ENCODE measurements at places on chromosomes 2 and 18. TPM values are rescaled to one million over a fixed set of nuclear protein-coding genes. Genes with fewer than 3 reads are reported as not detected.

Gene SCN9A
- 0.06 TPM for total RNA-seq

Gene LDLRAD4
- 80.8 TPM for total RNA-seq

Gene C2orf74
- total RNA-seq: 18.4 TPM

Gene DOK1
- 34.3 TPM for total RNA-seq

Gene NEU4
- 0.26 TPM for total RNA-seq

Gene NHEJ1
- total RNA-seq: 18.2 TPM

Gene CRYGD
- not detected for total RNA-seq

Gene CDH7
- not detected for total RNA-seq

GRCh38 chr18:62280058-62280457 lies 45.1 kb upstream of the TNFRSF11A start:
- H3K4me1 ChIP-seq: no peaks in the 10 kb centered on the region
- no peaks in the 10 kb centered on the region for H3K27me3 ChIP-seq
- no peak for DNase-seq
- no peak overlapping the region for H3K27ac ChIP-seq

DNA sequence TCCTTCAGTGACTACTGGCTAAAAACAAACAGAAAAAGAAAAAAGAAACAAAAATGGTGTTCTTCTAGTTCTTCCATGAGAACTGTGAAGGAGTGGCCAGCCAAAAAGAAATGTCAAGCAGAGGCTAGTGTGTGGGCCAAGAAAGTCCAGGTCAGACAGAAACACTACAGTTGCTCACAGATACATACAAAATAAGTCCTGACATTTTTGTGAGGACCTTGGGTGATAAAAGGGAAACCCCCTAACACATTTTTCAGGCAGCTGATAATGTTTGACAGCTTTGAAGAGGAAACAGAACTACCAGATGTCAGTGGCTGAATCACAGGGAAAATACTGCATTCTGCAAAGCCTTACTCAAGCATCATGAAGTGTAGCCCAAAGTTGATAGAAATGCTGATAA lies 28.1 kb downstream of the ARHGAP25 start:
- H3K27me3 ChIP-seq: no peaks in the 10 kb centered on the region
- H3K36me3 ChIP-seq: no peaks in the 10 kb centered on the region
- peak overlapping the region; percentile 95 for H3K27ac ChIP-seq
- no peak overlapping the region for H3K4me3 ChIP-seq
- no peak for DNase-seq

- H3K4me3 ChIP-seq: no peak overlapping the region
- H3K4me1 ChIP-seq: peaks cover 12% of the 10 kb centered on the region
- H3K36me3 ChIP-seq: no peaks in the 10 kb centered on the region
- H3K27me3 ChIP-seq: no peaks in the 10 kb centered on the region
- DNase-seq: no peak
- no peak overlapping the region for H3K27ac ChIP-seq
Measured at GRCh38 chr2:128367601-128368359, 49.1 kb upstream of the HS6ST1 start.

- no peak overlapping the region for H3K4me3 ChIP-seq
- H3K4me1 ChIP-seq: no peaks in the 10 kb centered on the region
- H3K27ac ChIP-seq: no peak overlapping the region
- H3K36me3 ChIP-seq: no peaks in the 10 kb centered on the region
- no peaks in the 10 kb centered on the region for H3K27me3 ChIP-seq
- DNase-seq: no peak
Measured at GRCh38 chr2:184644685-184645084, 46.4 kb downstream of the ZNF804A start.

GRCh38 chr2:183010112-183010511 lies 28.1 kb downstream of the NCKAP1 start:
- no peak overlapping the region for H3K27ac ChIP-seq
- H3K36me3 ChIP-seq: no peaks in the 10 kb centered on the region
- no peak overlapping the region for H3K4me3 ChIP-seq
- H3K4me1 ChIP-seq: no peaks in the 10 kb centered on the region
- no peak for DNase-seq

GRCh38 chr2:11832531-11832930 lies 86.1 kb downstream of the LPIN1 start:
- H3K4me1 ChIP-seq: peaks cover 14% of the 10 kb centered on the region
- DNase-seq: no peak
- no peak overlapping the region for H3K27ac ChIP-seq
- no peaks in the 10 kb centered on the region for H3K36me3 ChIP-seq
- H3K4me3 ChIP-seq: no peak overlapping the region
